ENCODE measurements at places on chromosomes 1 and 21.

DNA sequence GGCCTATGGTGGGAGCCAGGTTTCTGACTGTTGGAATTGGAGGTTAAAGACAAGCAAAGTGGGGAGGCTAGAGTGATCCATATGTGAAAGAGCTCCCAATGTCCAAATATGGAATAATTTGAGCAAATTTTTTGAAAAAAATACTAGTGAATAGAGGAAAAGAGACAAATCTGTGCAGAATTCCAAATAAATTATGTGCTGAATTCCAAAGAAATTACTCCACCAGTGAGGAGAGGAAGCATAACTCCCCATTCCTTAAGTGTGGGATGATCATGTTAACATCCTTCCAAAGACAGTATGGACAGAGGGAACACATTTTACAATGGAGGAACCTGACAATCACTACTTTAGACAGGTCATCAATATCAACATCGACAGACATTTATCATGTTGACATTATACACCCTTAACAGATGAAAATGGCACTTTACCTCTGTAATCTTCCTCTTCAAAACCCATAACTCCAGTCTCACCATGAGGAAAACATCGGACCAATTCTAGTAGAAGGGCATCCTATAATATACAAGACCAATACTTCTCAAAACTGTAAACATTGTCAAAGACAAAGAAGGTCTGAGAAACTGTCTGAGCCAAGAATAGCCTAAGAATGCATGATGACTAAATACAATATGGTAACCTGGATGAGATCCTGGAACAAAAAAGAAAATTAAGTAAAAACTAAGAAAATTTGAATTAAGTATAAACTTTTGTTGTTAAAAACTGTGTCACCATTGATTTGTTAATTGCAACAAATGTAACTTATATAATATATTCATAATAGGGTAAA, 71.5 kb upstream of the RGS4 start:
- DNase-seq, result no peak

DNA sequence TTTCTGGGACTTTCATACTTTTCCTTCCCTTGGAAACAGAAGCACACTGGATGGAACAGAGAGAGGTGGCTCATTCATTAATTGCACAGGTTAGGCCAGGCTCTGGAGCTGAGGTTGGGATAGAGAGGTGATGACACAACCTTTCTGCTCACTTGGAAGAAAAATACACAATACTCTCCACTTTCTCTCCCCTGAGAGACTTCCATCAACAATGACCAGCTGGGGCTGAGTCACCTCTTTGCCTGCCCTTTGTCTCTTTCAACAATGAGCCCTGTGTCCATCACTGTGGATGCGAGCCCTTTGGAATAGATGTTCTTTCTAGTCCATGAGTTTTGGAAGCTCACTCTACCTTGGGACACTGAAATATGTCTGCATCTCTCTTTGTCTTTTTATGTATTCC, 43.1 kb downstream of the ATP2B4 start:
- DNase-seq, result no peak

DNA sequence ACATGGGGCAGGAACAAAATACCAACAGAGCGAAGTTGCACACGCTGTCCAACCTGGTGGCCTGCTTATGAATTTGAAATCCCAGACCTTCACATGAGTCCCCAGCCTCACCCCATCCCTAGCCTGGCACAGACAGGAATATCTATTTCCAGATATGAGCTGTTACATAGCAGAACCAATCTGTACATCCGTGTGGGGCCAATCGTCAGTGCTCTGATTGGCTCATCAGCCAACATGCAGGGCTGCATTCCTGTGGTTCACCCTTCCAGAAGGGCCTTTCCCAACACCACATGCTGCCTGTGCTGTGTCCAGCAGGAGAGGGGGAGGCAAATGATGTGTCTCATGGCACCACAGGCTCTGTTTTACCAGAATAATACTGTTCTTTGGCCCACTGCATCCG, 31.3 kb downstream of the CCN1 start:
- no peak for DNase-seq

GRCh38 chr1:203124546-203125317, 2.8 kb upstream of the ADORA1 start:
- DNase-seq, result no peak

DNA sequence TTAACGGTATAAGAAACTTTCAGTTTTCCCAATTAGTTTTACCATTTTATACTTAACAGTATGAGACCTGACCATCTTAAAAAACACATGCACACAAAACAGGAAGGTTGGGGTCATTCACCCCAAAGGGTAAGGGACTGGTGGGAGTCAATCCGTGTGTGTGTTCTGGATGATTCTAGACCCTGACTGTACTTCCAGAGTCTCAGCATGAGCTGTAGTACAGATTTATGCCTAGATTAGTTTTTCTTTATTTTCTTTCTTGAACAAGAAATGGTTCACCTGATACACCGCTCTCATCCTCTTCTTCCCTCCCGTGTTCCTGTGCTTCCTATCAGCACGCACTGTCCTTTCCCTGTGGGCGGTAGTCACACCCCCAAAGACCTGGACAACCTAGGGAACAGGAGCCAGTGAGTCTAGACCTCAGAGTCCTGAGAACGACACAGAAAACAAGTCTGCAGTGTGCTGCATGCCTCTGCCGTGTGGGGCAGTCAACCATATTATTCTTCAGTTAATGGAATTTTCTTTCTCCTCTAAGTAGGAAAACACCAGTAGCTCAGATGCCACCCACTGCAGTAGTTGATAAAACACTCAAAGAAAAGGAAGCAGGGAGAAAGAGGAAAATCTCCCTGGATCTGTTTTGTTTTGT, 38.9 kb upstream of the MRPS6 start:
- DNase-seq, result no peak

DNA sequence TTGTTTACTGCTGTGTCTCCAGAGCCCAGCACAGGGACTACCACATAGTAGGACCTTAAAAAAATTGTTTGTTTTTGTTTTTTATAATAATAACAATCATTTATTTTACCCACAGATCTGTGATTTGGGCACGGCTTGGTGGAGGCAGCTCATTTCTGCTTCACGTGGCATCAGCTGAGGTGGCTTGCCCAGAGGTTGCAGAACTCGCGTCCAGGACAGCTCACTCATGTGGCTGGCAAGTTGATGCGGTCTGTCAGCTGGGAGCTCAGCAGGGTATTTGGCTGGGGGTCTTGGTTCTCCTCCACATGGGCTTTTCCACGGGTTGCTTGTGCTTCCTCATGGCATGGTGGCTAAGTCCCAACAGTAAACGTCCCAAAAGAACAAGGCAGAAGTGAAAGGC, 2.9 kb upstream of the SYNC start:
- DNase-seq, result no peak

DNA sequence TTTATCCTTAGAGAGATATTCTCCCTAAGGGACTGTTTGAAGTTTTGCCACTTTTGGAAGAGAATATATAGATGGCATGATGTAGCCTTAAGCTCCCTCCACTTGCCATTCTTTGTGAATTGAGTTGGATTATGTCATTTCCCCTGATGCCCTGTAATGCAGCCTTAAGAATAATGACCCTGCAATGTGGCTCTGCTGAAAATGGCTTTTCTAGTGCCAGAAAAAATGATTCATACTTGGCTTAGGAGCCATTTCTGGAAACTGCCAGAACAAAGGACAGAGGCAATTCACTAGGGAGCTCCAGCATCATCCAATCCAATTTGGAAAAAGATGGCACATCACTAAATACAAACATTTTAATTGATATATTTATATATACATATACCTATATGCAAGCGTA, 265.3 kb downstream of the SPATA17 start:
- DNase-seq, result no peak

DNA sequence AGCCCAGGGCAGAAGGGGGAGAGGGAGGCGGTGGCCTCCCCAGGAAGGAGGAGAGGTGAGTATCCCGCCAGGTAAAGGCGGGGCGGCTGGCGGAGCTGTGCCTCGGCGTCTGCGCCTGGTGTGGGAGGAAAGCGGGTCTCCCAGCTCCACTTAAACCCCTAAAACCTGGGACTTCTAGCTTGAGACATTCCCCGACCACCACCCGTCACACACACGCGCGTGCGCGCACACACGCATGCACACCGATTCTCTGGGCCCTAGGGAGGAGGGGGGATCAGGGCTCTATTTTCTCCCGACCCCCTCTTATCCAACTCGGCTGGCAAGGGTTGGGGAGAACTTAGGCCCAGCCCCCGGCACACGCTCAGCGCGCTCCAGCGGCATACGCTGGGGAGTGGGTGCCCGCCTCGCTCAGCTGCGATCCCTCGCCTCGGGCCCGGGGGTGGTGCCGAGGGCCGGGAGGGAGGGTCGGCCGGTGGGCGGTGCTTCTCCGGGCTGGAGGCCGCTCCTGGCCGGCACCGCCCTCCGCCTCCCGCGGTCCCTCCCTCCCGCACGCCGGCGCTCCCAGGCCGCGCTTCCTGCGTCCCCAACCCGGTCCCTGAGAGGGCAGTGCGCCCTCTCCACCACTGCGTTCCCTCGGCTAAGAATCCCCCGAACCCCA, at the start of gene TMEM51:
Gene TMEM51, plus strand, starts transcription at position 564 of the 658 bp plus-strand sequence. CDS start 61,341 bp downstream, outside the sequence.
- no peak for DNase-seq

- no peak for DNase-seq
Measured at GRCh38 chr1:203526572-203526971, 32.6 kb downstream of the OPTC start.

DNA sequence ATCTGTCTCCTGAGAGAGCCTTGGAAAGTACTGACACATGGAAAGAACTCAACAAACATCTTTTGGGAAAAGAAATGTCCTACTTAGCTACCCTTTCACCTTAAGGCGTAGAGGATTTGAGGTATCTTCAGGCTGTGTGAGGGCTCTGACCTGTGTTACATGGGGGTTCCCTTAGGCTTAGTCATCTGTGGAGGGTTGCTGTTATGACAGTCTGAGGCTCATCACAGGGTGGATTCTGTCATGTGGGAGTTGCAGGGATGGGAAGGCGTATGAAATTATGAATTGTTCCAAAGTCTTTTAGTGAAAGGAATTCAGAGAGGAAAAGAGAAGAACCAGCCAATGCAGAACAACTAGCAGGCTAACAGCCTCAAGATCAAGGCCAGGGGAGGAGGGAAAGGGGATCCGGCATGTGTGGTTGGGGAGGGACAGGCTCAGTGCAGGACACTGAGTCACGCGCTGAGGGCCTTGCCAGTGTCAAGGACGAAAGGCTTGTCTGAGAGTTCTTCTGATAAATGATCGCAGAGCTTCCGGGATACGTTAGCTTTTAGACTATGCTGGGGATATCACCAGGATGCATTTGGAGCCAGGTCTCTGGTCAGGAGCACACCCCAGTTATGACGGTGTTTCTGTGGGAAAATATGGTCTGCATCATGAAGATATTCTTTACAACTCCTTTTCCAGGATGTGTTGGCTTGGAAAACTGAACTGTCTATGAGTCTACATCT, 24.6 kb upstream of the PLA2G2C start:
- no peak for DNase-seq

DNA sequence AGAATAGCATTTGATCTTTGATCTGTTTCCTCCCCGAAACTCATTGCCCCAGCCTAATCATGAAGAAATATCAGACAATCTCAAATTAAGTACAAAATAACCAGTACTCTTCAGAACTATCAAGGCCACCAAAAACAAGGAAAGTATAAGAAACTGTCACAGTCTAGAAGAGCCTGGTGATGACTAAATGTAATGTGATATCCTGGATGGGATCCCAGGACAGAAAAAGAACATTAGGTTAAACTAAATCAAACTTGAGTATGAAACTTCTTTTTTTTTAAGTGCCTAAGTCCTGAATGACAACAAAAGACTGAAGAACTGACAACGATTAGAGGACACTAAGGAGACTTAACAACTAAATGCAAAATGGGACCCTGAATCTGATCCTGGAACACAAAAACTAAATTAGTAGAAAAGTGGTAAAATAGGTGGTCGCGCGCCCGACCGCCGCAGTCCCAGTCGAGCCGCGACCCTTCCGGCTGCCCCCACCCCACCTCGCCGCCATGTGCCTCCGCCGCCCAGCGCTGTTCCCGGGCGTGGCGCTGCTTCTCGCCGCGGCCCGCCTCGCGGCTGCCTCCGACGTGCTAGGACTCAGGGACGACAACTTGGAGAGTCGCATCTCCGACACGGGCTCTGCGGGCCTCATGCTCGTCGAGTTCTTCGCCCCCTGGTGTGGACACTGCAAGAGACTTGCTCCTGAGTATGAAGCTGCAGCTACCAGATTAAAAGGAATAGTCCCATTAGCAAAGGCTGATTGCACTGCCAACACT, 5.5 kb upstream of the PRKAB2 start:
- no peak for DNase-seq

GRCh38 chr1:203025686-203026030, 633 bp upstream of the PPFIA4 start:
- no peak for DNase-seq

GRCh38 chr1:184941410-184941733, 32.9 kb downstream of the NIBAN1 start:
- no peak for DNase-seq

DNA sequence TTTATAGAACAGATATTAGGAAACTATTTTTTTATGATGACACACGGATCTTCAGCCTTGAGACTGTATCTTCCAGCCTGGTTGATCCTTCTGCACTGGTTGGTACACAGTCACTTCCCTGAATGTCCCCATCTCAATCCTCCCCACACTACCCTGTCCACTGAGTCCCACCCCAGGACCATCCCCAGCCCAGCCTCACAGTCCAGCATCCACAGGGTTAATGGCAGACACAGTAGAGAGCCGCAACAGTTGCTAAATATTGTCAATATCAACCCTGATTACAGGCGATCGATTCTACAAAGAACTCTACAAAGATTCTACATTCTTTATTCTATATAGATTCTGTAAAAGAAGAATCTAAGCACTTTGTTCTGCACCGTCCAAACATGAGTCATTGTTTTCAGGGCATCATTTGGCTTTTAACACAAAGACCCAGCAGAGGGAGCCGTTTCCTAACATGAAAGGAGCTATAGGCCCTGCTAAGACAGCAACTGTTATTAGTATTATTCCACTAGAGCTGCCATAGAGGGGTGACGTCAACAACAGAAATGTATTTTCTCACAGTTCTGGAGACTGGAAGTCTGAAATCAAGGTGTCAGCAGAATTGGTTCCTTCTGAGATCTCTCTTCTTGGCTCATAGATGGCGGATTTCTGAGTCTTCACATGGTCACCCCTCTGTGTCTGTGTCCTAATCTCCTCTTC, 30.1 kb upstream of the IFNAR2 start:
- DNase-seq, result peak; percentile 87

DNA sequence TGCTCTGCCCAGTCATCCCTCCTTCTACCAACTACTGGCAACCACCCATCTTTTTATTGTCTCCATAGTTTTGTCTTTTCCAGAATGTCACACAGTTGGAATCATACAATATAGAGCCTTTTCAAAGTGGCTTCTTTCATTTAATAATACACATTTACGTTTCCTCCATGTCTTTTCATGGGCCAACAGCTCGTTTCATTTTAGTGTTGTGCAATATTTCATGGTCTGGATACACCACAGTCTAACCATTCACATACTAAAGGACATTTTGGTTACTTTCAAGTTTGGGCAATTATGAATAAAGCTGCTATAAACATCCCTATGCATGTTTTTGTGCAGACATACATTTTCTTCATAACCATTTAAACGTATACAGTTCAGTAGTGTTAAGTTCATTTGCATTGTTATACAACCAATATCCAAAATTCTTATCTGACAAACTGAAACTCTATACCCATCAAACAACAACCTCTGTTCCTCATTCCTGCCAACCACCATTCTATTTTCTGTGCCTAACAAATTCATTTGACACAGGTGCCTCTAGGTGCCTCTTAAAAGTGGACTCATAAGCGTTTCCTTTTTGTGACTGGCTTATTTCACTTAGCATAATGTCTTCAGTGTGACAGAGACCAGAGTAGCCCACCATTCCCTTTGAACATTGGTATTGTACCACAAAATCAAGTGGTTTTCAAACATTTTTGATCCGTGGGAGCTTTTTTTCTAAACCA, 138.1 kb downstream of the NR5A2 start:
- DNase-seq, result no peak
